Hematopoietic multipotent progenitor cell treated with erythropoietin and hydrocortisone succinate and interleukin-3 and kit ligand, for 4 days (in vitro differentiated cells): ENCODE measurements at places on chromosomes 1 and 21.
A peak's percentile ranks its signal among the peaks of the same experiment; 100 is the strongest.

DNA sequence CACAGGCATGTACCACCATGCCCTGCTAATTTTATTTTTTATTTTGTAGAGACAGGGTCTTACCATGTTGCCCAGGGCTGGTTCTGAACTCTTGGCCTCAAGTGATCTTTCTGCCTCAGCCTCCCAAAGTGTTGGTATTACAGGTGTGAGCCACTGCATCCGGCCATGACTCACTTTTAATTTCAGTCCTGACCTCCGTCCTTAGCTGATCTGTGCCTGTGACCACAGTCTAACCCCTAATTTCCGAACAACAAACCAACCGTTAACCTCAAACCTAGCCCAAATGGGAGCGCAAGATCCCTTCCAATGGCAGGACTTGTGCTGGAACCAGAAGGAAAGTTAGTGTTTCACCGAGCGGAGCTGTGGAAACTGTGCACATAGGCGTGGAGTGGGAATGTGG lies 29.3 kb upstream of the MAN1C1 start:
- DNase-seq: no peak

DNA sequence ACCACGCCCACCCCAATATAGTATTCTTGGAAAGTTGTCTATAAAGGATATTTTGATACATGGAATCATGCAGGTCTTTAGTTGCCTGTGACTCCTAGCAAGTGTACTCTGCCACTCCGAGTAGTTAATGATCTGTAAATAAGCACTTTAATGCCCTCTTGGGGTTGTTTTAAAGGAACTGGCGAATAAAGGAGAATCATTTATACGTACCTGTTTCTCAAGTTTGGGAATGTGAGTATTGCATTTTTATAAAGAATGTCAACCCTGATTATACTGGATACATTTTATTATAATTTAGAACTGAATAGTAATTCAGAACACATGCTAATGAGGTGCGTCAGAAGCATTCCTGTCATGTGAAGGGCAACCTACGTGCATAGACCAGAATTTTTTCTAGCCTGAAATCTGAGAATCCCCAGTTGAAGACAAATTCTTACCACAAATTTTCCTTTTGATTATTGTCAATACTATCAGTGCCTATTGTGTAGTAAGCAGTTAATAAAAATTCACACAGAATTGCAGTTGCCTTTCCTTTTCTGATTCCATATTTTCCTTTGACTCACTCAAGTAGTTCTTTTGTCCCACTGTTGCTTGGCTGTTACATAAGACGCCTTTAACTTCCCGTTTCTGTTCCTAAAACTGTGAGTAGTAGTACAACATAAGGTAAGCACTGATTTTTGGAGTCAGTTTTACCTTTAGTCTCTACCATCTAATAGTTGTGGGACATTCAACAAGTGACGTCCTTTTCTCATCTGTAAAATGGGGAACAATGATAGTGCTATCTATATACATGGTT lies 5.1 kb downstream of the AHCYL1 start:
- DNase-seq: no peak

GRCh38 chr1:15858069-15858670 lies 10.7 kb downstream of the SPEN start:
- DNase-seq: no peak

DNA sequence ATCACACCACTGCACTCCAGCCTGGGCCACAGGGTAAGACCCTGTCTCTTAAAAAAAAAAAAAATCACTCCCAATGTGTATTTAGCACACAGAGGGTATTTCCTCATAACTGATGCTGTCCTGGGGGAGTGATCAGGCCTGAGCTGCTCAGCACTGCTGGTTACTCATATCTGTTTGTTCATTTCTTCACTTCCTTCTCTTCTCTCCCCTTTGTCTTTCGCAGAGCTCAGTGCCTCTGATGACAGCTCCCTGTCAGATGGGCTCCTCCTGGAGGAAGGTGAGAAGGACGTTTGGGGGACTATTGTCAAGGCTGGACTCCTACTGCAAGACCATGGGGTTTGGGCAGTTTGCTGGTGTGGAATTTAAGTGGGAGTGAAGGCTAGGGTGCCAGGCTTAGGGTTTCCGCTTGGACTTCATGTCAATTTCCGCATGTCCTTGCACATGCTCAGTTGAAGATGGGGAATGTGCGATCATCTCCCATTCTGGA lies 13.0 kb downstream of the INAVA start:
- DNase-seq: peak; percentile 65

DNA sequence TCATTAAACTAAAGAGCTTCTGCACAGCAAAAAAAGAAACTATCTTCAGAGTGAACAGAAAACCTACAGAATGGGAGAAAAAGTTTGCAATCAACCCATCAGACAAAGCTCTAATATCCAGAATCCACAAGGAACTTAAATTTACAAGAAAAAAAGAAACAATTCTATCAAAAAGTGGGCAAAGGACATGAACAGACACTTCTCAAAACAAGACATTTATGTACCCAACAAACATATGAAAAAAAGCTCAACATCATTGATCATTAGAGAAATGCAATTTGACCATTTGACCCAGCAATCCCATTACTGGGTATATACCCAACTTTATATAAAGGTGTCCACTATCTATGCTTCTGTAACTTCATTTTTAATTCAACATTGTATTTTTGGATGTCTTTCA lies 31.1 kb upstream of the VN1R5 start:
- DNase-seq: no peak

DNA sequence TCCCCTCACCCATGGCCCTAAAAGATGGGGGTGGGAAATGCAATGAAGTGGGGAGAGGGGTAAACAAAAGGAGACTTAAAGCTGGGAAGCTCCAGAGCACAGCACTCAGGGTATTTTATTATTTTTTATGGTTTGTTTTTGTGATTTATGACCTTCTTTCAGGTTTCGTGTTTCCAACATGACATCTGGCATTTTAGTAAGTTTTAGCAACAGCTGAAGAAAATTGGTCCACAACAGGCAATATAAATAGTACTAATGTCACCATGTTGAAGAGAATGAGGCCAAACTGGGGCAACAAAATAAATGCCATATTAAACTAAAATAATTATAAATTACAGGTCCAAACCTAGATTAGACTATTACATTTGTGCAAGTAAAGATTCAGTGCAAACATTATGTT lies 56.3 kb downstream of the TBX15 start:
- DNase-seq: no peak

GRCh38 chr1:42700006-42700405 lies 17.8 kb downstream of the YBX1 start:
- no peak for DNase-seq

GRCh38 chr1:82704393-82704792 lies 903.7 kb downstream of the ADGRL2 start:
- DNase-seq: peak; percentile 83

DNA sequence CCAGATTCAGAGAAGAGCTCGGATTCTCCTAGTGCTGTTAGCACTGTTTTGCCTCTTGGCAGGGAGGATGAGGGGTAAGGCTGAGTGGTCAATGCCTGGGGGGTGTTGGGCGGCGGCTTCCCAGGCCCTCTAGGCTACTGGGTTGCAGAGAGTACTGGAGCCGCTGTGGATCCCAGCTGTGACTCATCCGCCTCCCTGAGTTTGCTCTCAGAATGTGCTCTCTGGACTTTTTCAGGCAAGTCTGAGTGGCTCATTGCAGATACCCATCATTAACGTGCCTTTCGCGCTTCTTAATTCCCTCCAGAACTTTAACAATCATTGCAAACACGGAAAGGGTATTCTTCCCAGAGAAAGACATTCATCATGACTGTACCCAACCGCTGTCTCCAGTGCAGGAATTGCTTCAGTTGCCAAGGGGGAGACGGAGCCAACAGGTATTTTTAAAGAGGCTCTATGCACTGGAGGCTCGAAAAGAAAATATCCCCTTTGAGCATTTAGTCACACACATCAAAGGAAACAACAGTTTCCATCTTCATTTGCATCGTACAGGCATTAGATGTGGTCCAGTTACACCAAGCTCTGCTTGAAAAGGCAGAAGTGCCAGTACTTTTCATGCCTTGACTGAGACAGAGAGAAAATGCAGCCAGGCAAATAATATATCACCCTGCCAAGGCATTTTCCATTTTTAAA lies 14.4 kb upstream of the CAMTA1 start:
- DNase-seq: no peak

GRCh38 chr1:167116174-167116573 lies 22.3 kb downstream of the STYXL2 start:
- no peak for DNase-seq

GRCh38 chr1:41098730-41099460 lies 77.4 kb upstream of the SLFNL1 start:
- DNase-seq: no peak

DNA sequence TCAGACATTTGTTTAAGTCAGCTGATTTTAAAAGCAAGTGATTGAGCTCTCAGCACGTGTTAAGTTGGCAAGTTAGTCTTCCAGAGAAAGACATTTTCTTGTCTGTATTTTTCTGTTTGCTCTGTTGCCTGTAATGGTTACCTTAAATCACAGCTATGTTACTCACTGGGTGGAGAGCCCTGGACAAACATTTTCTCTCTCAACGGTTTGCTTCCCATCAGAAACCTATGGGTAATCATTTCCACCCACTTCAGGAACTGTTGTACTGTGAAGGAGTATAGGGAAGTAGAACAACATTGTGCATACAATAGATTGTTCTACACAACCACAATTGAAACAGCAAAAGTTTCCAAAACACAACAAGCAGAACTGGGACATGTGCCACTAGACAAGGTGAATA lies 113.9 kb upstream of the DPT start:
- no peak for DNase-seq

DNA sequence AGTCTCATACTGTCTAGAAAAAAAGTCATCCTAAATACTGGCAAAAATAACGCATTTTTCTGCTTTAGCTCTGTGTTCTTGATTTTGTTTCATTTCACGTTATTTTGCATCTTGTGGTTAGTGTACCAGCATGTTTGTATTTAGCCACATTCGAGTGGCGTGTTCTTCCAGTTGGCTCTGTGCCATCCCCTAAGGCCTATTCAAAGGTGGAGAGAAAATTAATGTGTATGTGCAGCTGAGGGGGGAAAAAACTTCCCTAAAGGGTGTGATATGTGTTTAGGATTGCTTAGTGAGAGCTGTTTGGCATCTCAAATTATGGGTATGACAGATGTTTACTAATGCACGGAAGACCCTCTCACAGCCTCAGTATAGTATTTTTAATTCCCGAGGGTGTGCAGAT lies 12.1 kb downstream of the DNAJC16 start:
- no peak for DNase-seq

DNA sequence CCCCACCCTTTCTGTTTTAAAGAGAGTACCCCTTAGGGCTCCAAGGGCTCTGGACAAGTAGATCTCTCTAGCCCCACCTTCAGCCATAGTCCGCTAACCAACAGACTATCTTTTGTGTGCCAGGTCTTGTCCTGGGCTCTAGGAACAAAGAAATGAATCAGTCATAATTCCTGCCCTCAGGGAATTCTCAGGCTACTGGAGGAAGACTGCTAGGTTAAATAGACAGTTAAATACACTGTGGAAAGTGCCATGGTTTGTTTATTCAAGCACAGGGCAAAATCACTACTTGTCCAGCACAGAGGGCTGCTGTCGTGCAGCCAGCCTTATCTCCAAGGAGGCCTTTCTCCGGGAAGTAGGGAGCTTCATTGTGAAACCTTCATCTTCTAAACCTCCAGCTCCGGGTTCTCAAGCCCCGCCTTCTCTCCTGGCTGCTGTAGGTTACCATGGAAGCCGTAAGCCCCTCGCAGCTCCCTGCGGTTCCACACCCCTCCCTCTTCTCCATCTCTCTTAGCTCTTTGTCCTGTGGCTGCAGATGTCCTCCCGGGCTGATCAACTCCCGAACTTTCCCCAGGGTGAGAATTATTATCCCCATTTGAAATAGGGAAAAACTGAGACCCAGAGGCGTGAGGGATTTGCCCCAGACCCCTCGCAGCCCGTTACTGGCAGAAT lies 29.8 kb downstream of the SHISAL2A start:
- no peak for DNase-seq

DNA sequence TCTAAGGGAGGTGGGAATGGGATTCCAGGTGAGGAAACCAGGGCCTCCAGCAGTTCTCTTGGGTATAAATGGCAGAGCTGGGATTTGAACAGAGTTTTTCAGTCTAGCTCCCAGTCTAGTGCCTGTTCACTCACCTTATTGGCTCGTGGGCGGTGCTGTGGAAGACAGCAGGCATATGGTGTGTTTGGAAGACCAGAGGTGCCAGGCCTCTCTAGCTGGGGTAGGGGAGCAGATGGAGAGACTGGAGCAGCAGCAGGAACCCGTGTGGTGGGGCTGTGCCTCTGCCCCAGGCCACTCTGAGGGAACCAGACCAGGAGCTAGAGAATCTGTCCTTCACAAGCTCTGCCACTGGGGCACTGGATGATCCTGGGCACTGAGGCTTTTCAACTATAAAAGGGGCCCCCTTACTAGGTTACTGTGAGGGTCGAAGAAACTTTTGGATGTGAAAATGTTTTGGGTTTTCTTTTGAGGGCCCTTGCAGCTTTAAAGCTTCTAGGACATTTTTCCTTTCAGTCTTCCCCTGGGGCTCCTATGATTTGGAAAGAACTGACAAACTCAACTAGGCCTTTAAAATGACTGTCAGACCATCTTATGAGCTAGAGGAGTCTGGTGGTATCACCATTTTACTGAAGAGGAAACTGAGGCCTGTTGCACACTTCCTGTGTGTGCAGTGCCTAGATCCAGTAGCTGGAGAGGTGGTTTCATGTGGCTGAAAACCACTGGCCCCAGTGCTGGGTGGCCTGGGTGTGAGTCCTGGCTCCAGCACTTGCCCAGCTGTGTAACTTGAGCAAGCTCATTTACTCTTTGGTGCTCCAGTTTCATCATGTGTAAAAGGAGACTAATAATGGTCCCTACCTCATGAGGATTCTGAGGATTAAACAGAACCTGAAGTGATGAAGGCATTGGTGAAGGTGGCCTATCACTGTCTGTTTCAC lies 6.1 kb downstream of the DMRTB1 start:
- no peak for DNase-seq

GRCh38 chr1:159214149-159214760 lies 9.6 kb downstream of the ACKR1 start:
- DNase-seq: peak; percentile 74

DNA sequence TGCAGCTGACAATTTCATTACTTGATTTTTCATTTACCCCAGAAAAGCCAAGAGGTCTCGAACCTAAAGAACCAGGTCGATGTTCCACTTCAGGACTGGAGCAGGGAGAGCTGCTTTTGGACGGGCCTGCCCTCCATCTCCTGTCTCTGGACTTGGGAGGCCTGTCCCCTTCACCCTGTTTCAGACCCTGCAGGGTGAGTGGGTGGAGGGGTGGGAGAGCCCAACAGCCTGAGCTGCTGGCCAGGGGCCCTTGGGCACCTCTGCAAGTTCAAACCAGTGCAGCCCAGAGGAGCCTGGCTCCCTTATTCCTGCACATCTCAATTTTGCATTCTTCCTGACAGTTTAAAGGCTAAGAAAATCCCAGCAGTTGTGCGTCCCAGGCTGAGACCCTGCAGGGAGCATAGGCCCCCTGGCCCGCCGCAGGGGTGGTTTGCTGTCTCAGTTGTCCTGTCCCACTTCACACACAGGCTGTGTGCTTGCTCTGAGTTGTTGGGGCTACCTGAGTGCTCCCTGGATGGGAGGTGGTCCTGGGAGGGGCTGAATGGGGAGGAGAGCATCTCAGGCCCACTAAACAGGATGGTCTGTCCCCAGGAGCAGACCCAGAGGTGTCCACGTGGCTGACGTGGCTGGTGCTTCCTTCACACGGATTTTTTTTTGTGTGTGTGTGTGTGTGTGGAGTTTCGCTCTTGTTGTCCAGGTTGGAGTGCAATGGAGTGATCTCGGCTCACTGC lies 443.7 kb downstream of the PTPRU start:
- no peak for DNase-seq

GRCh38 chr1:210300923-210301614 lies 27.6 kb upstream of the HHAT start:
- DNase-seq: no peak
